IPS DF 19.7 (cell line): ENCODE measurements at places on chromosomes 13 and 19.

GRCh38 chr13:31046711-31047279 lies 114.3 kb downstream of the TEX26 start:
- DNase-seq, result no peak

- DNase-seq, result no peak
These were observed 110.6 kb upstream of the ATXN8OS start for GRCh38 chr13:69997061-69997460.

DNA sequence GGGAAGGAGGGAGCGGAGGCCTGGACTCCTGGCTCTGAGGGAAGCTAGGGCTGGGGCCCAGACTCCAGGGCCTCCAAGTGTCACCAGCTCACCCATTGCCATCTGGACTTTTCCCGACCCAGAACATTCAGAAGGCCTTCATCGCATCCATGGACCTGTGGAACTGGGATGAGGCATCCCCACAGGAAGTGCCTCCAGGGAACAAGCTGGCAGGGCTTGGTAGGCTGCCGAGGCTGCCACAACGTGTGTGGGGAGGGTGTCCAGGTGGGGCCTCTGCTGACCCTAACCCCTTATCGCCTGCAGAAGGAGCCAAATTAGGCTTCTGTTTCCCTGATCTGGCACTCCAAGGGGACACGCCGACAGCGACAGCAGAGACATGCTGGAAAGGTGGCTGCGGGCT lies 767 bp downstream of the ETV2 start:
- DNase-seq, result no peak

- peak; percentile 71 for DNase-seq
These were observed 22.4 kb upstream of the ARHGEF18 start for GRCh38 chr19:7326105-7326877.

DNA sequence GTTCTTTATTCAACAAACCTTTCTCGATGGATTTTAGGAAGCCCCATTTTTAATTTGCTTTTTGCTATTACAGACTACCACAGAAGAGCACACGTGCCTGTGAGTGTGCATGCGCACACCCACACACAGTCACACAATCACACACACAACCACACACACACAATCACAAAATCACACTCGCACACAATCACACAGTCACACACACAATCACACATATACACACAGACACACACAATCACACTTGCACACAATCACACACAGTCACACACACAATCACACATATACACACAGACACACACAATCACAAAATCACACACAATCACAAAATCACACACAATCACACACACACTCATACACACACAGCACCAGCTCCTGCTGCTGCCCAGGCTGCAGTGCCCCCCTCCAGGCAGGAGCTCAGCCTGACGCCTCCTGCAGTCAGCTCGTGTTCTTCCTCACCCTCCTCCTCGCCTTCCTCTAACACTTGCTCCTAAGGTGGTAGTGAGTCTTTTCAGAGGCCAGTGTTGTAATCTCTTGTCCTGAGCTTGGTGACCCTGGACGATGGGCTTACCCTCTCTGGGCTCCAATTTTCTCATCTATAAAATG lies 125.0 kb upstream of the SOX1 start:
- no peak for DNase-seq

- no peak for DNase-seq
These were observed 91.7 kb downstream of the RNASEH2B start for GRCh38 chr13:51001335-51001734.

DNA sequence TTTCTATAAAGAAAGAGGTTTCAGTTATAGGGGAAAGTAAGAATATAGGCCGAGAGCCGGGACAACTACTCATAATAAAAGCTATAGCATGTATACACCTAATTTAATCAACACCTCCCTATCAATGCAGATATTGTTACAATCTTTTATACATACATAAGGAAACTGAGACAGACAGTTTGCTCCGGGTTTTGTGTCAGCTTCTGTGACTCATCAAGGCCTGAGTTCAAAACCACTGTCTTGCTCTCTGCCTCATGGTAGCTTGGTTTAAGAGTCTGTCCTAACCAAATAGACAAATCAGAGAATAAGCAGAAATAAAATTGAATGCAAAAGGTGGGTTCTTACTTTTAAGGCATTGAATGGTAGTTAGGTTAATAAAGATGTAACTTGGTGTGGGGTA lies 222.9 kb downstream of the GGACT start:
- DNase-seq, result no peak

GRCh38 chr13:47679401-47679800 lies 321.7 kb downstream of the SUCLA2 start:
- DNase-seq, result no peak

DNA sequence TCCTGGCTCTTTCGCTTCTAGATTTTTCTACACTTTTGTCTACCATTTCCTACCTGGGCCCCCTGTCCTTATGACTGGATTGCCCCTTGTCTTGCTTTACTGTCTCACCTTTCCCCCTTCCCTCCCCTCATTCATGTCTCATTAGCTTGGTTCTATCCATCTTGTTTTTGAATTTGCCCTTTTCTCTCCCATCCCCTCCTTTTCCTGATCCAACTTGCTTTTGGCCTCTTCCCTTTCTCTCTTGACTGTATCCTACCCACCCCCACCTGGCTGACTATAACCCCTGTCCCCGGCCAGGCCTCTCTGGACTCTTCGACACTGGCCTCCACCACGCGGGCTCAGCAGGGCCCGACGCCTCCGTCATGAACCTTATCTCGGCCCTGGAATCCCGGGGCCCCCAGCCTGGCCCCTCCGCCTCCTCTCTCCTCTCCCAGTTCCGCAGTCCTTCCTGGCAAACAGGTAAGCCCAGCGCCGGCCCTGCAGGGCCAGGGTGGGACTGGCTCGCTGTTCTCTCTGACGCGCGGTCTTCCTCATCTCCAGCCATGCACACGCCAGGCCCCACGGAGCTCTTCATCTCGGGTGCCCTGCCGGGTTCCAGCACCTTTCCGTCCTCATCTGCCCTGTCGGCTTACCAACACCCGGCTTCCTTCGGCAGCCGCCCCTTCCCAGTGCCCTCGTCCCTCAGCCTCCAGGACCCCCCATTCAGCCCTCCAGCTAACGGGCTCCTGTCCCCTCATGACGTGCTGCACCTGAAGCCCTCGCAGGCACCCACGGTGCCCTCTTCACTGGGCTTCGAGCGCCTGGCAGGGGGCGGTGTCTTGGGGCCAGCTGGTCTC lies 3.4 kb downstream of the PRR12 start:
- no peak for DNase-seq
